Type B pancreatic cell (in vitro differentiated cells): ENCODE measurements at places on chromosomes 16 and 17. TPM values are rescaled to one million over a fixed set of nuclear protein-coding genes. Genes with fewer than 3 reads are reported as not detected.

YPEL2 gene
- 11.0 and 14.7 TPM in 2 replicates for total RNA-seq

CHRNE gene
- total RNA-seq: 0.27 and 0.52 TPM in 2 replicates

KRT20 gene
- total RNA-seq: 13.0 and 41.9 TPM in 2 replicates

HOXB6 gene
- 17.6 and 20.3 TPM in 2 replicates for total RNA-seq

KRTAP4-7 gene
- total RNA-seq: not detected in 2 replicates

- H3K4me3 ChIP-seq: no peak overlapping the region
- H3K36me3 ChIP-seq: peaks cover 9% of the 10 kb centered on the region
- H3K4me1 ChIP-seq: peaks cover 5% of the 10 kb centered on the region
- no peak for DNase-seq
- no peaks in the 10 kb centered on the region for H3K27me3 ChIP-seq
Observed at GRCh38 chr17:58991718-58992331, 114.9 kb downstream of the TRIM37 start.

GRCh38 chr16:79895053-79895916, 294.7 kb upstream of the MAF start:
- no peak for DNase-seq
- no peak overlapping the region for H3K4me3 ChIP-seq
- H3K4me1 ChIP-seq: peaks cover 6% of the 10 kb centered on the region
- no peaks in the 10 kb centered on the region for H3K36me3 ChIP-seq
- H3K27me3 ChIP-seq: peaks cover 3% of the 10 kb centered on the region

- H3K27ac ChIP-seq: peak overlapping the region; percentile 96
- H3K36me3 ChIP-seq: no peaks in the 10 kb centered on the region
- peaks cover 19% of the 10 kb centered on the region for H3K4me1 ChIP-seq
- peak; percentile 78 for DNase-seq
Observed at GRCh38 chr17:31095236-31096105, 694 bp downstream of the NF1 start.

- H3K4me3 ChIP-seq: no peak overlapping the region
- no peaks in the 10 kb centered on the region for H3K27me3 ChIP-seq
- H3K27ac ChIP-seq: no peak overlapping the region
- DNase-seq: no peak
- no peaks in the 10 kb centered on the region for H3K4me1 ChIP-seq
Observed at GRCh38 chr17:22507823-22508222, 815.5 kb downstream of the KCNJ18 start.

DNA sequence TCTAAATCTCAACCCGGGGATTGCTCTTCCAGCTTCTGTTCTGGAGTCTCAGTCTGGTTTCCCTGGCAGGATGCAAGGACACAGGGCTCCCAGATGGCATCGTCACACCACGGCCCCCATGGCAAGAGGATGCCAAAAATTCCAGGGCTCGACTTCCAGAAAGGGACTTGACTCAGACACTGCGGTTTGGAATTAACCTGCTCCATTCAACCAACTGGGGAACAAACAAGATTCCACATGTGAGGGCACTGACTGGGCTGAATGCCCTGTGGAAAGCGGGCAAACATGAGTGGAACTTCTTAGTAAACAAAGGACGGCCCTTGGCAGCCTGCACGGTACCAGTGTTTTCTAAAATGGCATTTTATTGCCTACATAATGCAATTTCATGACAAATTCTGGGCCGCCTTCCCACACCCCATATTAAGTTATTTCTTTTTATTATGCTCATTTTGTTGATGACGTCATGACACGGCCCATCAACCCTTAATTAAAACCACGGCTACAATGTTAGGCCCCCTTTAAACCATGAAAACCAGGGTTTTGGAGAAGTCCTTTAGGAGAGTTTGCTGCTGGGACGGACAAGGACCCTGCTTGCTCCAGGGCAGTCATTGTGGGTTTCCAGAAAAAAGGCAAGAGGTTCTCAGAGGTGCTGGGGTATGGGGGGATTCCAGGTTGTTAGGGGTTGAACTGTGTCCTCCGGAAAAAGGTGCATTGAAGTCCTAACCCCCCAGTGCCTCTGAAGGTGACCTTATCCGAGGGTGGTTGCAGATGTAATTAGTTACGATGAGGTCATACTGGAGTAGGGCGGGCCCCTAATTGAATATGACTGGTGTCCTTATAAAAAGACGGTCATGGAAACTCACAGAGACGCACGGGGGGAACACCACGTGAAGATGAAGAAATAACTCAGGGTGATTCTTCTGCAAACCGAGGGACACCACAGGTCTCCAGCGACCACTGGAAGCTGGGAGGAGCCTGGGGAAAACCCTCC, 205.6 kb downstream of the FOXL1 start:
- no peak overlapping the region for H3K4me3 ChIP-seq
- H3K27ac ChIP-seq: no peak overlapping the region

- DNase-seq: no peak
- H3K27me3 ChIP-seq: peaks cover 3% of the 10 kb centered on the region
- H3K4me3 ChIP-seq: no peak overlapping the region
- no peaks in the 10 kb centered on the region for H3K36me3 ChIP-seq
- no peak overlapping the region for H3K27ac ChIP-seq
- H3K4me1 ChIP-seq: no peaks in the 10 kb centered on the region
Observed at GRCh38 chr16:15913046-15913698, 24.8 kb upstream of the CEP20 start.

DNA sequence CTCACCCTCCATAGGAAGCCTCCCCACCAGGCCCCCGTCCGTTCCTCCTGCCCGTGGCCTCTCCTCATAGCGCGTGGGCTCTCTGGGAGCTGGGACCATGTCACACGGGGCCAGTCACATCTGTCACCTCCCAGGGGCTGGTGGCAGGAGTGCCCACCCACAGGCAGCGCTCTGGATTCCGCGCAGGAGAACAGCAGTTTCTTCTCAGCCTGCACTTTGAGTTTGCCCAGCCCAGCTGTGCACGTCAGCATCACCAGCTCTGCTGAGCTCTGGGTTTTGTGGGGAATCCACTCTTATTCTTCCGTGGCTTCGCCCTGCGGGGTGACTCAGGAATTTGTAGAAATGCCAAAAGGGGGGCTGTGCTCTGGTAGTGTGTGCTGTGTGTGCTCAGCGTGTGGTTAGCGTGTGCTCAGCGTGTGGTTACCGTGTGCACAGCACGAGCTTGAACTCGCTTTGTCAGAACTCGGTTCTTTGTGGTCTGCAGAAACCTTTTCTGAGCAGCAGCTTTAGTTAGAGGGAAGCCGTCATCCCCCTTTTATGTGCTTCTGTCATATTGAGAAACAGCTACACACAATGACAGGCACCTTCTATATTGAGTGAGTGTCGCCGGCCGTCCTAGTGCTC, 3.2 kb downstream of the ACSF3 start:
- DNase-seq: no peak
- no peaks in the 10 kb centered on the region for H3K36me3 ChIP-seq
- H3K4me3 ChIP-seq: no peak overlapping the region
- H3K27me3 ChIP-seq: peaks cover 11% of the 10 kb centered on the region

DNA sequence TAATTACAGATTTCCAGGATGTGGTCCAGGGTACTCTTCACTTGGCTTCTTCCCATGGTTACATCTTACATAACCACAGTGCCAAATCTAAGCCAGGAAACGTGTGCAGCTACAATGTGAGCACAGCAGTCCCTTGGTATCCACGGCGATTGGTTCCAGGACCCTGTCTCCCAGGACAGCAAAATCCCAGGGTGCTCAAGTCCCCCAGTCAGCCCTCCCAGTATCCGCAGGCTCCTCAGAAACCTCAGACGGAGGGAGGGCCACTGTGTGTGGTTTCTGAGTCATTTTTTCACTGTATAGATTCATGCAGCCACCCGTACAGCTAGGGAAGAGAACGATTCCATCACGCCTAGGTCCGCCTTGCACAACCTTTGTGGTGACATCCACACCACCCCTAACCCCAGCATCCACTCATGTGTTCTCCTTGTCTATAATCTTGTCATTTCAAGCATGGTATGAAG, 11.1 kb upstream of the ATP2C2 start:
- H3K4me1 ChIP-seq: peaks cover 34% of the 10 kb centered on the region
- DNase-seq: no peak
- no peaks in the 10 kb centered on the region for H3K36me3 ChIP-seq

DNA sequence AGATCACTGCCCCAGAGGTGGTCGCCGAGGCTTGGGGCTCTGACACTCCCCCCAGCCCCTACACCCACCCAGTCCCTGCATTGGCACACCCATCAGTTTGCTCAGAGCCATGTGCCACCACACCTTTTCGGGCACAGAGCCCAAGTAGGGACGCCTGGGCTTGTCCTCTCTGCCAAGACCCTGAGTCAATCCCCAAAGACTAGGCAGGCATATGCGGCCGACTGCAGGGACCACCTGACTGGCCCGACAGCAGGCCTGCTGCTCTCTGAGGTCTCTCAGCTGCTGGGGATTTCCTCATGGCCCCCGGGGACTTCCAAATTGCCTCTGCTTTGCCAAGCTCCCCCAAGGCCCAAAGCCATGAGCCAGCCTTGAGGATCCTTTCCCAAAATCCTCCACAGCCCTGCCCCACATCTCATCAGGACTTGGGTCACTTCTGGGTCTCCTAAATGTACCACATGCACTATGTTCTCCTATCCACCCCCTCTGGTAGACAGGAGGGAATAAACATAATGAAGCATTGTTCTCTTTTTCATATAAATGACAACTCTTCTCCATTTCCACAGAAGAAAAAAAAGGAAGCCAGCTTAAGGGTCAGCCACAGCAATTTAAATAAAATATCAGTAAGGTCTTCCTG, 30.6 kb downstream of the MYO18A start:
- peak overlapping the region; percentile 48 for H3K27ac ChIP-seq
- DNase-seq: no peak
- H3K36me3 ChIP-seq: peaks cover 4% of the 10 kb centered on the region
- H3K27me3 ChIP-seq: no peaks in the 10 kb centered on the region
- peak overlapping the region; percentile 81 for H3K4me3 ChIP-seq

GRCh38 chr16:53282975-53283946, 151.0 kb upstream of the RBL2 start:
- no peaks in the 10 kb centered on the region for H3K27me3 ChIP-seq
- peaks cover 12% of the 10 kb centered on the region for H3K36me3 ChIP-seq
- no peak overlapping the region for H3K4me3 ChIP-seq
- DNase-seq: no peak
- no peaks in the 10 kb centered on the region for H3K4me1 ChIP-seq

DNA sequence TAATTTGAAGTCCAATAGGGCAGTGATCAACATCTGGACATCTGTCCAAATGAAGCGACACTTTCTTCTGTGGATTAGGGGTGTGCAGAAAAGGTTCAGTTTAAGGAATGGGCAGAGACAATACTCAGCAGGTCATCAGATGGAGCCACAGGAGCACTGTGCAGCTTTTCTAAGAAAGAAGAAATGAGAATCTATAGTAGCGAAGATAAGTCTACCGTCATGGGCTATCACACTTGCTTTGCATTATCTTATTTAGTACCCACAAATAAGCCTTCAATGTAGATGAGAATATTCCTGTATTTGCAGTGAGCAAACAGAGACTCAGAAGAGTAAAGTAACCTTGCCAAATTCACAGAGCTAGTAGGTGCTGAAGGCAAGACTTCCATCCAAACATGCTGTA, 412.0 kb upstream of the GOT2 start:
- H3K27me3 ChIP-seq: peaks cover 4% of the 10 kb centered on the region
- no peaks in the 10 kb centered on the region for H3K36me3 ChIP-seq
- DNase-seq: no peak
- no peak overlapping the region for H3K4me3 ChIP-seq
- H3K4me1 ChIP-seq: no peaks in the 10 kb centered on the region
- no peak overlapping the region for H3K27ac ChIP-seq

- no peak overlapping the region for H3K4me3 ChIP-seq
- H3K27ac ChIP-seq: no peak overlapping the region
- no peak for DNase-seq
- no peaks in the 10 kb centered on the region for H3K4me1 ChIP-seq
- H3K36me3 ChIP-seq: peaks cover 3% of the 10 kb centered on the region
Observed at GRCh38 chr16:3541527-3542155, 35.6 kb downstream of the NLRC3 start.

GRCh38 chr16:56824331-56824730, 40.7 kb upstream of the SLC12A3 start:
- peaks cover 14% of the 10 kb centered on the region for H3K36me3 ChIP-seq
- H3K4me3 ChIP-seq: no peak overlapping the region
- peaks cover 11% of the 10 kb centered on the region for H3K4me1 ChIP-seq
- no peaks in the 10 kb centered on the region for H3K27me3 ChIP-seq
- no peak overlapping the region for H3K27ac ChIP-seq

DNA sequence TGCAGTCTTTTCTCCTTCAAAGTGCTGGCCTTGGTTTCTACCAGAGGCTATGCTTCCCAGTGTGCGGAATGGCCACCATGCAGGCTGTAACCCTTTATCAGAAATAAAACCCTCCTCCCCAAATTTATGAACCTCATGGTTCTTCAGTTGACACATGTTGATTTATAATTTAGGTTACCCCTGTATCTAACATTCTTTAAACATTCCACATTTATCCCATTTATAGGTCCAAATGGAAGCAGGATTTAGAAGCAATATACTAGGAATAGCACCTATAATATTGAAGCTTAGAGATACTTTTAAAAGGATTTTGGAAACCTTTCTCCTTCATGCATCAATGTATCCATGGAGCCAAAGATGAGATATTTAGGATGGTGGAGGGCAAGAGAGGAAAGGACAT, 438.8 kb upstream of the C16orf82 start:
- no peak for DNase-seq
- H3K4me3 ChIP-seq: no peak overlapping the region
- H3K36me3 ChIP-seq: no peaks in the 10 kb centered on the region
- H3K4me1 ChIP-seq: no peaks in the 10 kb centered on the region
- no peak overlapping the region for H3K27ac ChIP-seq
- H3K27me3 ChIP-seq: peaks cover 8% of the 10 kb centered on the region

DNA sequence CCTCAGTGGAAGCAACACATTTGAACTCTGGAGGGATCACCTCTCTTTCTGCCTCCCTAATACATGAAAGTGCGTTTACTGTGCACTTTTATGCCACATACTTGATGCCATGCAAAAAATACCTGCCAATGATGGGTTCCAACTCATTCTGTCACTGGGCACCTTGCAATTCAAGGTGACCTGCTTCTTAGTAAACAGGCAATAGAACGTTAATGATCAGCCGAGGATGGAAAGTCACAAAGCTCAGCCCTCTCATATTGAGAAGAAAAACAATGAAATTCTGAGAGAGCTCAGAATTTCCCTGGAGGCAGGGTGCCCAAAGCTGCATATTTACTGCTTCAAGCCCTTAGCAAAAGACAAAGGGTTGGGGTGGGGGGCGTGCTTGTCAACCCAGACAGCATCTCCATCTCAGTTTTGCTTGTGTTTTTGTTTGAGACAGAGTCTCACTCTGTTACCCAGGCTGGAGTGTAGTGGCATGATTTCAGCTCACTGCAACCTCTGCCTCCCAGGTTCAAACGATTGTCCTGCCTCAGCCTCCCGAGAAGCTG, 23.2 kb downstream of the LITAF start:
- H3K27ac ChIP-seq: peak overlapping the region; percentile 43
- no peak for DNase-seq
- peaks cover 3% of the 10 kb centered on the region for H3K36me3 ChIP-seq
- H3K27me3 ChIP-seq: no peaks in the 10 kb centered on the region
- peak overlapping the region; percentile 41 for H3K4me3 ChIP-seq

DNA sequence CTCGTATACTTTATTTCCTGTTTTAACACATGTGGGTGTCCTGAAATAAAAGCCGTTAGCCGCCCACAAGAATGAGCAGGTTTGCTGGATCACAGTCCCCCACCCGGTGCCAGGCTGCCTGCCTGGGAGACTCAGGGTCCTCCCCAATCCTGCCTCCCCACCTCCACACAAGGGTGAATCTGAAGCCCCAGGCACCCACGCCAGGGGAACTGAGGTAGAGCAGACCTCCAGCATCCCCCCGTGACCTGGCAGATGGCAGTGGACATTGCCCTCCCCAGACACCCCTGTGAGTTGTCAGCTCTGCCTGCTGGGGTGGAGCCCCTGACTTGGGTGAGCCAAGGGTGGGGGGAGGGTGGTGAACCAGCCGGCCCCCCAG, 114.8 kb downstream of the METRNL start:
- peaks cover 11% of the 10 kb centered on the region for H3K4me1 ChIP-seq

GRCh38 chr17:62343764-62344270, 36.5 kb upstream of the EFCAB3 start:
- DNase-seq: no peak
- no peaks in the 10 kb centered on the region for H3K36me3 ChIP-seq
- no peaks in the 10 kb centered on the region for H3K4me1 ChIP-seq
- peaks cover 43% of the 10 kb centered on the region for H3K27me3 ChIP-seq
